Mammary microvascular endothelial cell (primary cell): ENCODE measurements at places on chromosomes 2 and 18. TPM values are rescaled to one million over a fixed set of nuclear protein-coding genes. Genes with fewer than 3 reads are reported as not detected.

Gene UGT1A10
- not detected in 2 replicates for total RNA-seq

Gene HOXD4
- 2.9 and 3.8 TPM in 2 replicates for total RNA-seq

Gene NEURL3
- total RNA-seq: 0.34 and 1.7 TPM in 2 replicates

Gene PROC
- total RNA-seq: not detected in 2 replicates

Gene LYPD1
- 24.4 and 26.4 TPM in 2 replicates for total RNA-seq

Gene DYNC2LI1
- 7.4 and 13.9 TPM in 2 replicates for total RNA-seq

Gene PUM2
- 13.2 and 18.7 TPM in 2 replicates for total RNA-seq

Gene ZNF532
- total RNA-seq: 37.4 and 50.4 TPM in 2 replicates

Gene GPR75
- 0.27 and 0.94 TPM in 2 replicates for total RNA-seq

Gene UGT1A3
- not detected in 2 replicates for total RNA-seq

Gene SP5
- total RNA-seq: 0.93 TPM in 1 of 2 replicates, not detected in the other

Gene ERFE
- 1.3 and 1.5 TPM in 2 replicates for total RNA-seq

Gene ICOS
- not detected in 2 replicates for total RNA-seq

Gene CYBRD1
- 9.6 and 10.2 TPM in 2 replicates for total RNA-seq

Gene KATNAL2
- 0.54 and 2.2 TPM in 2 replicates for total RNA-seq

Gene VRK2
- total RNA-seq: 39.2 and 39.3 TPM in 2 replicates

Gene PLCL1
- 2.0 and 3.2 TPM in 2 replicates for total RNA-seq

Gene CNDP1
- total RNA-seq: not detected in 2 replicates

Gene KCNE4
- total RNA-seq: 0.07 and 0.25 TPM in 2 replicates

Gene PARD6G
- 1.1 and 1.9 TPM in 2 replicates for total RNA-seq

Gene RBMS1
- total RNA-seq: 53.6 and 58.6 TPM in 2 replicates

Gene TRIM54
- total RNA-seq: 0.49 TPM in 1 of 2 replicates, not detected in the other

Gene RNF125
- 3.5 and 4.0 TPM in 2 replicates for total RNA-seq

Gene GPR45
- total RNA-seq: not detected in 2 replicates
